ENCODE measurements at places on chromosomes 5 and 9.

DNA sequence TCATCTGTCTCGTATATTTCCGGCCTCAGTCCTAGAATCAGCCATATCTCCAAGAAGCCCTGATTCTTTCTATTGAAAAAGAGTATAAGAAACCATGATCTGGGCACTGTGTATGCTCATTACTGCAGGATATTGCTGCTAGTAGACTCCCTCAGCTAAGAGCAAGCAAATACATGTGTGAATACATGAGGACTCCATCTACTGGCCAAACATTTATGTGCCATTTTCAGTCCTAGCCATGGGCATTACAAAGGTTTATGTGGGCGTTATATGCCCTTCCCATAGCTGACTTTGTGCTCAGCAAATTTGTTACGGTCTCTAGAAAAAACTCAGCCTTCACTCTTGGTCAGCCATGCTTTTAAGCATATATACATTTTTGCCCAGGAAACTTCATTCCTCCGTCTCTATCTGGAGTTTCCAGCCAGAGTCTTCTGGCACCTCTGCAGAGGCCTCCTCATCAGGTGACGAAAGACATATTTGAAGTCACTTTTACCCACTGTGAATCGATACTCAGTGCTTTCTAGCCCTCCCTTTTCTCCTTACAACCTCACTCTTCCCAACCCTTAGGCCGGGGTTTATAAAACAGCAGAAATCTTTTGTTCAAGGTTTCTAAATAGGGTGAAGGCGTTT is 1495.6 kb upstream of the CDH6 start:
- DNase-seq, result no peak

- no peak for DNase-seq
Measured at GRCh38 chr5:6166698-6167394, 211.5 kb downstream of the MED10 start.

GRCh38 chr9:130833031-130833990 is 1.7 kb upstream of the ABL1 start:
- no peak for DNase-seq

DNA sequence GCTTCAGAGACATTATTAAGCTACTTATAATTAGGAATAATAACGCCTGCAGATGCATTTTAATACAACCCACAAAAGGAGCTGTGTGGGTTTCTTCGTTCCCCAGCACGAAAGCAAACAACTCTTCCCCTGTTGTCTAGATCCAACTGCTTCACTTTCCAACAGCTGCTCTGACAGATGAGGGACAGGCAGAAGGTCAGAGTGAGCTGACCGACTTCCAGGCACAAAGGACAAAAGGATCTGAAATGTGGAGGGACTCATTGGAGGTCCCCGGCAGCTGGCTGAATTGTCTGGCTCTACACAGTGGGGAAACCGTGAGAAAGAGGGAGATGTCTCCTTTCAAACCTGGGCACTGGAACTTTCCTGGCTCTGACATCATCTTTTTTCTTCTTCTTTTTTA is 79.1 kb upstream of the ALDH1B1 start:
- DNase-seq, result no peak

- DNase-seq, result no peak
Measured at GRCh38 chr5:39058178-39058921, 15.8 kb downstream of the RICTOR start.

DNA sequence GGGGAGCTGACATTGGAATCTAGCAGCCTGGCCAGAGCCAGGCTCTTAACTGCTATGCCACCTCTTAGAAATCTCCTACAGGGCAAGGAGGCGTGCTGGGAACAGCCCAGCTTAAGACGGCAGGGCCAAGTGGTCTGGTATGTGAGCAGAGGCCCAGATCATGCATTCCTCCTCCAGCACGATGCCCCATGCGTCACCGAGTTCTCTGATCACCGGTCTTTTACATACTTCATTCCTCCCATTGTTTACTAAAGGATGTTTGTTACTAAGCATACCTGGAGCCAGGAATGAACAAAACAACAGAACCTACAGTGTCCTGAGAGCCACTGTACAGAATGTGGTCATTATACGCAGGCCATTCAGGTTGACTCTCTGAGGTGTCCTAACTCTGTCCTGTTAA is 73.8 kb downstream of the TRIO start:
- DNase-seq, result no peak

GRCh38 chr5:139167063-139167462 is 31.1 kb downstream of the SIL1 start:
- DNase-seq, result no peak

DNA sequence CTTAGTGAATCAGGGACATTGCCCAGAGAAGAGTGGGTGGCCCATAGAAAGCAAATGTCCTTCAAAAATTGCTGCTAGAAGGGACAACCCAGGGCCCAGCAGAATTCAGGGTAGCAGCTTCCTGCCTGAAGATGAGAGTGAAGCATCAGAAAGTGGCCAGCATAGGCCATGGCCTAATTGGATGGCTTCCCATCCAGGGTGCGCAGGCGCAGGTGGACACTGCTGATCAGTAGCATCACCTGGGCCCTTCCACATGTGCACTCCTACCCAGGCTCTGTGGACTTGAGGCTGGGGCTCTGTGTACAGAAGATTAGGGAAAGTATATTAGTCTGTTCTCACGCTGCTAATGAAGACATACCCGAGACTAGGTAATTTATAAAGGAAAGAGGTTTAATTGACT is 58.6 kb upstream of the GARNL3 start:
- DNase-seq, result no peak

GRCh38 chr9:77816641-77817341 is 168.7 kb upstream of the GNA14 start:
- DNase-seq, result no peak

DNA sequence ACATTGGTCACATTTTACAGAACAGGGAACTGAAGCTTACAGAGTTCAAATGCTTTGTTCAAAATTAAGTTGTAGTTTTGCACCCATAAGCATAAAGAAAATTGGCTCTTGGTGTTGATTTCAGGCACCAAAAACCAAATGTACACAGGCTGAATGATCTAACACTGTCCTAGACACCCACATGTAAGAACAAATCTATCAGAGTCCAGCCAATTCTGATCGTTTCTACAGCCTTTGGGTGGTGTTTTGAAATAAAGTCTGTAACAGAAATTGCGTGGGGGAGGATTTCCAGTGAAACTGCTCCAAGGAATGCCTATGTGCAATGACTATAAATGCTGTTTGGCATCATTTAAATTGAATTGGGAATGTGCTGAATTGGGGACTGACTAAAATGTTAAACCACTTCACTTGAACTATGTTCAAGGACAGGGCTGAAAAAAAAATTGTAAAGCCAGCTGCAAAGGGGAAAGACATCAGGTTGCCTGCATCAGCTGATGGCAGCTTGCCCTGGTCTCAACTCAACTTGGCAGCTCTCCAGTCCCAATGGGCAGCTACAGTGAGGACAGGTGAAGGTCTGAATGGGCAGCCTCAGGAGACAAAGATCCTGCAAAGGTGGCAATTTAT is 92.2 kb upstream of the TRPC7 start:
- no peak for DNase-seq

DNA sequence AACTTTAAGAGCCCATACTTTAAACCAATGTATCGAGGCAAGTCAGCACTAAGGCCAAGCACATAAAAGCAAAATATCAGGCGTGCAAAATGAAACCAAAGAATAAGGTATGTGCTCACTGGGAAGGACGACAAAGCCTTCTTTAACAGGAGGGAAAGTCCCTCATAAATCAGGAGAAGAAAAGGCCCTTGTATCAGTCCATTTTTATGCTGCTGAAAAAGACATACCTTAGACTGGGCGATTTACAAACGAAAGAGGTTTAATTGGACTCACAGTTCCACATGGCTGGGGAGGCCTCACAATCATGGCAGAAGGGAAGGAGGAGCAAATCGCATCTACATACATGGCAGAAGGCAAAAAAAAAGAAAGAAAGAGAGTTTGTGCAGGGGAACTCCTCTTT is 68.9 kb downstream of the UBE2QL1 start:
- DNase-seq, result no peak

DNA sequence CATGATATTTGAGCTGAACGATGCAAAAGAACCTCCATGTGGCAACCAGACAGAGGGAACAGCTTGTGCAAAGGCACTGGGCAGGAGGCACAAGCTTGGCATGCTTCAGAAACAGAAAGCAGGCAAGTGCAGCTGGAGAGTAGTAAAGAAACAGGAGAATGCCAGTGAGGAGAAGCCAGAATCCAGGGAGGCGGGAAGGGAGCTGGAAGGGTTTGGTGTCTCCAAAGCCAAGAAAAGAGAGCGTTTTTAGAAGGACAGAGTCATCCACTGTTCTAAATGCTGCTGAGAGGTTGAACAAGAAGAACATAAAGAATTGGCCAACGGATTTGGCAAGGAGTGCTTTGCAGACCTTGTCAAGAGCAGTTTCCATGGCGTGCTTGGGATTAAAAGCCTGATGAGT is 124.7 kb downstream of the TLE1 start:
- no peak for DNase-seq

DNA sequence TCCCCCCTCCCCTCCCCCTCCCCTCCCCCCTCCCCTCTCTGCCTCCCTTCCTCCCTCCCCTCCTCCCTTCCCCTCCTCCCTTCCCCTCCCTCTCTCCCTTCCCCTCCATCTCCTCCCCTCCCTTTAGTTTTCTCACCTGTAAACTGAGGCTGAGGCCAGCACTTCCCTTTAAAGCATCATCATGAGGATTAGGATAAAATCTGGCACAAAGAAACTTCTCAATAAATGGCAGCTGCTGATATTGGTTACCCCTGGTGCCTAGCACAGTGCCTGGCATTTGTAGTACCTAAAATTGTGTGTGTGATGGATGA is 41.9 kb downstream of the RAI14 start:
- no peak for DNase-seq

GRCh38 chr9:12968093-12968492 is 193.3 kb downstream of the LURAP1L start:
- no peak for DNase-seq

DNA sequence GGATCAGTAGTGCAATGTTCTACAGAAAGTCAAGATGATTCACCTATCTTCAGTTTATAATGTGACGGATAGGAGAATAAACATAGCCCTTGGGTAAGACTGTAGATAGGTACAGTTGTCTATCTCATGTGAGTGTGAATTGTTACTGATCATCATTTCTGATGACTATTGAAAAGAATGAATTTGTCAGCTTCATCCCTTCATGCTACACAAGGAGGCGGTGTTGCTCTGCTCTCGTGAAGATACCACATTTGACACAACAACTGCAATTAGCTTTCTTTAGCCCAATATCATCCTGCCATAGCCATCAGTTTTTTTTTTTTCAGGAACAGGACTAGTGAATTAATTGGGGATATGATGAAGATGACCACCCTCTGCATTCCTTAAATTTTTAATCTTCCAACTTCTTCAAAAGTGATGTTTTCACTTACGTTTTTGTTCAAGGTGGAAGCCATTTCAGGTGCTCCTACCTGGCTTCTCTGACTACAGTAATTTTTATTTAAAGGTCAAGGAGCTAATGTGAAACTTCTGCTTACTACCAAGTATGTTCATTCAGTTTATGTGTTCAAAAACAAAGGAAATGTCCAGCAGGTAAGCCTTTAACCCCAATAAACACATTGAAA is 152.9 kb upstream of the MOCS2 start:
- DNase-seq, result no peak

DNA sequence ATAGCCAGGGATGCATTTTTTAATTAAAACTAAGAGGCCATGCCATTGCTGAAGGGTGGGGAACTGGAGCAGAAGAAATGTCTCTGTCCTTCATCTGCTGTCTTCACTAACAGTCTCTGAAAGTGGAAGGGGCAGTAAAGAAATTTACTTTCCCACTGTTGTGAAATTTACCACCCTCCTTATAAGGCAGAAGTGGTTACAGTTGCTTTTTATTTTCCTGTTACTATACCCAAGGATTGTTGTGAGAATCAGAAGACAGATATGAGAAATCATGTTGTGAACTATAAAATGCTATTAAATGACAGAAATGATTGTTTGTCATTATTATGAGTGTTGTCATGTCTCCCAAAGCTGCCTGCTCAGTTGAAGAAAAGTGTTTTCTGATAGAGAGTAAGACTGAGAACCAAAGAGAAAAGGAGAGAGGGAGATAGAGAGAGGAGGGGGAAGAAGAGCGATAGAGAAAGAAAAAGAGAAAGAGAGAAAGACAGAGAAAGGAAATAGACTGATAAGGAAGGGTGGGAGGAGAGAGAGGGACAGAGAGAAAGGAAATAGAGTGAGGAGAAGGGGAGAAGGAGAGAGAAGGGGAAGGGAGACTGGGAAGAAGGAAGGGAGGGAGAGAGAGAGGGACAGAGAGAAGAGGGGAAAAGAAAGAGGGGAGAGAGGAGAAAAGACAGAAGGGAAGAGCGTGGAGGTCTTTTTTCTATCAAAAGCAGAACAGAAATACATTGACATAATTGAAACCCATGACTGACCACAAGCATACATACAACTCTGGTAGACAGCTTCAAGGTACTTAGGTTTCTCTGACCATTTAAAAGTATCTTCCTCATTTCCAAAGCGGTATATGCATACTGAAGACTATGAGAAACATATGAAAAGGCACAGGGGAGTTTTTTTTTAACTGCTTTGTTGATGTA is 22.5 kb downstream of the SEC61B start:
- no peak for DNase-seq

DNA sequence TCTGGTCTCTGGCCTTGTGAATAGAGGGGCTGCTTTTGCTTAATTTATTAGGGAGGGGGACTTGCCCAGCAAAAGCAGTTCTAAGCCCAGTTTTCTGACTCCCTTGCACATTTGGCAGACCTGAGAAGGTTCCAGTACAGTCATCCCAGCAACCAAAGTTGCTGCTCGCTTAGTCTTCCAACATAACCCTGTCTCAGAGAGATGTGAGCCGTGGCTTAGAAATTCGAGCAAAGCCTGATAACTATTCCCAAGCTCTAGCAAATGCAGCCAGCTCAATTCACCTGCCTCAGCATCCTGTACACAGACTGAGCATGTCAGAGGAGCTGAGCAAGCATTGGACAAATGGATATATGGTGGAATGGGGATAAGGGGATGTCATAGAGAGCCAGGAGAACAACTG is 401.9 kb downstream of the SPOCK1 start:
- DNase-seq, result no peak

DNA sequence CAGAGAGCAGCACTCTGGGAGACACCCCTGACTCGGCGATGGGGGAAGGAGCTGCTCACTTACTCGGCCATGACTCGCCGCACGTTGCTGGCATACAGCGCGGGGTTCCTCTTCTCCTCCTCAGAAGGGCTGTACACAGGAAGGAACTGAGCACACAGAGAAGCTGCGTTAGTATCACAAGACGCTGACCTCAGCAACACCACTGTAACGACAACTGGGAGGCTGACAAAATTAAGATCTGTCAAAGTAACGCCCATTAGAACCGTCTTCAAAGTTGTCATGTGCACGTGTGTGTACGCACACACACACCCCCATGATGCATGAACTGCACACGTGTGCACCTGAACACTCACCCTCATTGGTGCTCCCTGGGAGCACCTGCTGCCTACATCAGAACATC is 32.1 kb upstream of the SLC6A3 start:
- no peak for DNase-seq

GRCh38 chr5:166716856-166717492 is 1574.5 kb upstream of the WWC1 start:
- DNase-seq, result no peak

DNA sequence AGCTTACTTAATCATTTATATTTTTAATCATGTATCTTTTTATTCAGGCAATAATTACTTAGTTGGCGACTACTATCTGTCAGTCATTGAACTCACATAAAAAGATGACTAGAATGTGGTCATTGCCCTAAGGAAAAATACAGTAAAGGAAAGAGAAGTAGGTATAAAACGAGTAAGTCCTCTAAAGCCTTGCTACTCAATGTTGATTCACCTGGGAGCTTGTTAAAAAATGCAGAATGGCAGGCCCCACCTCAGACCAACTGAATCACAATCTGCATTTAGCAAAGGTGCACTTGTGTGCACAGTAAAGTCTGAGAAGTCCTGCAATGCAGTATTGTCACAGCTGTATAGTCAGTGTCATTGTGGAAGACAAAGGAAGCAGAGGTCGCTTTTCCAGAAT is 592.4 kb downstream of the CSNK1G3 start:
- DNase-seq, result no peak

Data from GM19239 (cell line).